ENCODE measurements at places on chromosomes 3 and 15.

GRCh38 chr3:13115576-13115910 lies 42.3 kb upstream of the IQSEC1 start:
- DNase-seq = no peak

- no peak for DNase-seq
These were observed 111.4 kb downstream of the CMSS1 start for GRCh38 chr3:99928771-99929744.

DNA sequence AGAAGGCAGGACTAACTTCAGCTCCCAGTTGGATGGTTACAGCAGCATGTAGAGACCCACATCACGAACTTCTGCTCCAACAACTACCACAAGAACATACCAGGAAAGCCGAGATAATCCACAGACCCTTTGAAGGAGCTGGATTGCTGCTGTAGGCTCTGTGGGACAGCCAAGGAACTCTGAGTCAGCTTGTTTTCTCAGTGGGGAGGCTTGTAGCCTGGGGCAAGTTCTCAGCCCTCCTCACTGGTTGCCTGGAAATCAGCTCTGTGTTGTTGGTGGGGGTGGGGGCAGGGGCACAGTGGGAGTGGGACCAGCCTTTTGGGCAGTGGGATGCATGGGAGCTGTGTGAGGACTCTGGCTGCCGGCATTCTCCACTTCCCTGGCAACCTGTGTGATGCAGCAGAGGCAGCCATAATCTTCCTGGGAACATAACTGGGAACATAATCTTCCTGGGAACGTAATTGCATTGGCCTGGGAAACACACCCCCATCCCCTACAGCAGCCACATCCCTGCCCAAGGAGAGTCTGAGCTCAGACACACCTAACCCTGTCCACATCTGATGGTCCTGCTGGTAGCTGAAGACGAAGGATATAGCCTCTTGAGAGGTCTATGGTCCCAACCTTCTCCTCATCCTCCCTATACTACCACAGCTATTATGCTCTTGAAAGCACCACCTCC lies 153.1 kb downstream of the PEAK1 start:
- peak; percentile 2 for DNase-seq

DNA sequence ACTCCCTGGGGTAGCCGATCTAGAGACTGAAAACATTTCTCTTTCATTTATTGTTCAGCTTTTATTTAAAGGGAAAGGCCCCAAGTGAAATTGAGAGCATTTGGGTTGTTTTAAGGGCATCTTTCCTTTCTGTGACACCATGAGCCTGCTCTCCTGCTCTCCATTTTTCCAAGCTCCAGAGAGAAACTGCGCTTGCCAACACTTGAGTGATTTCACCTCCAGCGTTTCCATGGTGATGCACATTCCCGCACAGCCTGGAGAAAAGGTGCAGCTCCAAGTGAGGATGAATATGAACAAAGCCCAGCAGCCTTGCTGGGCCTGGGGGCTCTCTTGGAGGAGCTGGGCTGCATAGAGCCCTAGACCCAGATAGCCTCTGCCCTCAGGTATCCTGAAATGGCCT lies 159.2 kb upstream of the PPP2R3A start:
- no peak for DNase-seq

DNA sequence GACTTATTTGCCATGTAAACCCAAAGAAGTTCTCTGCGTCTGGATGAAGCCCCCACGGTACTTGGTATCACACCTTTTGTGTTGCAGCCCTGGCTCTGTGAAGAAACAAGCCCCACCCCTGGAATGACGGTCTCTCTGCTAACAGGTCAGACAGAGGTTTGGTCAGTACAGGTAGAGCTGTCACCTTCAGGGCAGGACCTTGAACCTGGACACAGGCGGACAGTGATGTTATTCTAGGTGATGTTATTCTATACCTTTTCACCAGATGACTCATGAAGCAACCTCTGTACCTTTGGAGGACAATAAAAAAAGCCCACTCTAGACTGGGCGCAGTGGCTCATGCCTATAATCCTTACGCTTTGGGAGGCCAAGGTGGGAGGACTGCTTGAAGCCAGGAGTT lies 11.0 kb upstream of the GMPPB start:
- no peak for DNase-seq

DNA sequence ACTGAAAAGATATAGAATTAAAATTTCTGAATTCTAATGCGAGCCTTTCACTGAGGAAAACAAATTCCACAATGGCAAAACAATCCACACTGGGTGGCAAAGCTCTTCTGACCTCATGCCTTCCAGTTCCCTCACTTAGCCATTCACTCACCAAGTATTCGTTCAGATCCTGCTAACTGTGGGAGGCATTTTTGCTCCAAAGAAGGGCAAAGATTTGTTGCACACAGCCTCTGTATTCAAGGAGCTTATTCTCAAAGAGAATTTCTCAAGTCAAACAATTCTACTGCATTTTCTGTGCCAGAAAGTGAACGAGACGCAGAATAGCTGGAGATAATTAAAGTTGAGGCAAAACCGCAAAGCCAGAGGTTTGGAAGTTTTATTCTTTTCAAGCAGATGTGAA lies 77.3 kb downstream of the CPNE4 start:
- no peak for DNase-seq

DNA sequence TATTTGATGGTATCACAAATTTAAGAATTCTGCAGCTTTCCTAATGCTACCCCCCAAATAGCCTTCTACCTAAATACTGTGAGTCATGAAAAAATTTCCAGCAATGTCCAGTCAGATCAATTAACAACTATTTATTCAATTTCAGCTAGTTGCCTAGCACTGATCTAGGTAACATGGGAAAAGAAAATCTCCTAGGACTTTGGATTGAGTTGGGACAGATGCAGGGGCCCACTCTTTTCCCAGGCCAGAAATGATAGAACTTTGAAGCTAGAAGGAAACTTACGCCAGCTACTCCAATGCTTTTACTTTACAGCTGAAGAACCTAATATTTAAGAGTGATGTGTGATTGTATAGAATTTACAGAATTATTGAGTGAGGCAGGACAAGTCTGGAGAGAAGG lies 196.3 kb downstream of the FMN1 start:
- no peak for DNase-seq

GRCh38 chr15:65044724-65045481 lies at the start of gene SLC51B:
SLC51B (plus strand) TSS chr15:65045387; CDS start chr15:65050005, 4,618 bp downstream.
- DNase-seq = no peak

DNA sequence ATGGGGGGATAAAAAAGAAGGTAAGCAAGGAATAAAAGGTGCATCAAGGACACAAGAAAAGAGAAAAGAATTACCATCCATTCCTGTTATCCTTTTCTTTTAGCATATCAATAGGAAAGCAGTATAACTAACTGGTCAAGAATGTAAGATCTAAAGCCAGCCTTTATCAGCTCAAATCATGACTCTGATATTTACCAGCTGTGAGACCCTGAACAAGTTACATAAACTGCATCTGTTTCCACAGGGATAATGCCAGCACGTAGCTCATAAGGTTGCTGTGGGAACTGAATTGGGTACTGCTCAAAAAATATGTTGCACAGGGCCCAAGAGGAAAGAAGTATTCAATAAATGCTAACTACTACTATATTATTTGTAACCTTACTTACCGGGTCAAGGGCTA lies 1092.2 kb upstream of the CFAP20DC start:
- DNase-seq = no peak

GRCh38 chr3:86175593-86176444 lies 815.1 kb downstream of the VGLL3 start:
- no peak for DNase-seq

- no peak for DNase-seq
These were observed 43.8 kb downstream of the PLCL2 start for GRCh38 chr3:16928386-16929132.

- DNase-seq = no peak
These were observed 1260.4 kb upstream of the ALCAM start for GRCh38 chr3:104106276-104106675.

GRCh38 chr3:23916152-23916885 lies 471 bp downstream of the NKIRAS1 start:
- DNase-seq = no peak

- DNase-seq = no peak
These were observed 86.8 kb downstream of the MYO5A start for GRCh38 chr15:52441841-52442240.

- DNase-seq = no peak
These were observed 151.1 kb upstream of the ARHGEF26 start for GRCh38 chr3:153970047-153970446.

DNA sequence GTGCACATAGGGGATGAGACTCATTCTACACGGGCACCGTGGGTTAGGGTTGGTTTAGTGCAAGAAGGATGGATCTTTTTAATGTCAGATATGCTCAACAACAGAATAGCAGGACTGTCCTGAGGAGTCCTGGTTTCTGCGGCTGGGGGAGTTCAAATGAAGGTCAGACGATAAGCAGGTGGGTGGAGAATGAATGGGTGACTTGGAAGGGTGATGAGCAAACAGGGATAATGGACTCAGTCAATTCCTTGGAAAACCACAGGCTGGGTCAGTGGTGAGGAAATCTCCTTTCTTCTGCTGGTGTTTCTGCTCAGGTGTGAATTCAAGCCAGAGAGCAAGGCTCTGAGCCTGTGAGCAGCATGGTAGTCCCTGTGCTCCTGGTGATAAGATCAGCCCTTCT lies 59.9 kb downstream of the MESD start:
- DNase-seq = no peak

DNA sequence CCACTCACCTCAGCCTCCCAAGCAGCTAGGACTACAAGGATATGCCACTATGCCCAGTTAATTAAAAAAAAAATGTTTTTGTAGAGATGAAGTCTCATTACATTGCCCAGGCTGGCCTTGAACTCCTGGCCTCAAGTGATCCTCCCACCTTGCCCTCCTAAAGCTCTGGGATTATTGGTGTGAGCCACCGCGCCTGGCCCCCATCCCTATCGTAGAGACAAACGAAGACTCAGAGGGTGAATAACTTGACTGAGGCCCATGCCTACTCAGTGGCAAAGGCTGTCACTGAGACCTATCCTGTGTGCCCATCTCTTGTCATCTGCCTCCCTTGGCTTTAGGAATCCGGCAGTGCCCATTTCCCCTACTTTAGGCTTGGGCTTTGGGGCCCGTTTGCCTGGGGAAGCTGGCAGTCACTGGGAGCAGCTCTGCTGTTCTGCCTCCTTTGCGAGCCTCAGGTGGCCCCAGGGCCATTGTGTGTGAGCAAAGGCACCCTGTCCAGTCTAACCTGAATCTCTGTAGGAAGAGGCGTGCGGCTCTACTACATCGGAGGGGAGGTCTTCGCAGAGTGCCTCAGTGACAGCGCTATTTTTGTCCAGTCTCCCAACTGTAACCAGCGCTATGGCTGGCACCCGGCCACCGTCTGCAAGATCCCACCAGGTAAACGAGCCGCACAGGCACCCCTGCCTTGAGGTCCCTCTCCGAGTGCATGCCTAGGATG lies 70.1 kb downstream of the AAGAB start:
- no peak for DNase-seq

DNA sequence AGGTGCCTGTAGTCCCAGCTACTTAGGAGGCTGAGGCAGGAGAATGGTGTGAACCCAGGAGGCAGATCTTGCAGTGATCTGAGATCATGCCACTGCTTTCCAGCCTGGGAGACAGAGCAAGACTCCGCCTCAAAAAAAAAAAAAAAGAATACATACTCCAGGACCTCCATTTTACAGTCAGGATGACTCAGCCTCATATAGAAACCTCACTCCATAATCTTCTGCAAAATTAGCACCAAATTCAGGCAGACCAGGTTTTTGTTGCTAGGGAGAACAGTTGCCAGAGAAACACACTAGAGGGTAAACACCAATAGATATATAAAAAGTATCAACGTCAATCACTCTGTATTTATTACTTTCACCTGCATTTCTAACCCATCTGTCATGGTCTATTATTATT lies 28.3 kb upstream of the AP3B2 start:
- DNase-seq = no peak

GRCh38 chr3:62911526-62911925 lies 36.3 kb upstream of the CADPS start:
- DNase-seq = no peak

GRCh38 chr3:113039546-113039945 lies 48.8 kb downstream of the GTPBP8 start:
- no peak for DNase-seq

DNA sequence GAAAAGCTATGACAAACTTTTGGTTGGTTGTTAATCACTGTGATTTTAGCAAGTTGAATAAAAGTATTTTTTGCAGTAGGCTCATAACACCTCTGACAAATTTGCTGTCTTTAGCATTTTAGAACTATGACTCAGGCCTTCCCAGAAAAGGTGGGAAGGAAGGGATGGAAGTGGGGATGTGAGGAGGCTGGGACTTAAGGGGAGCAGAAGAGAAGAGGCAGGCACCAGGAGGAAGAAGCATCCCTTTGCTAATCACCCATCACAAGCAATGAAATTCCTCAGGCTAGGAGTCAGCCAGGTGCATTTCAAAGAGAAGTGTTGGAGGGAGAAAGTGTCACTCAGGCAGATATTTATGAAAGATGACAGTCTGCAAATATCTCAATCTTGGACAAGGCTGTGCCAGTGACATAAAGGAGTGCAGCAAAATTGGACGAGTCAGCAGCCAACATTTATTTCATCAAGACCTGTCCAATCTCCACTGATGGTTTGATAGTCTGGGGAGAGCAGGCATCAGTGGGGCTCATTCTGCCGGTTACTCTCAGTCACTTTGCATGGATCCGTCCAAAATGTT lies 337.3 kb upstream of the ARRDC4 start:
- DNase-seq = no peak
